CD4-positive, alpha-beta T cell treated with Interleukin-4 for 4 hours (primary cell): ENCODE measurements at places on chromosomes 2 and 18.

GRCh38 chr2:195312662-195313061 is 344.4 kb upstream of the SLC39A10 start:
- DNase-seq = no peak

- DNase-seq = no peak
Observed at GRCh38 chr2:163324677-163325076, 411.1 kb downstream of the FIGN start.

DNA sequence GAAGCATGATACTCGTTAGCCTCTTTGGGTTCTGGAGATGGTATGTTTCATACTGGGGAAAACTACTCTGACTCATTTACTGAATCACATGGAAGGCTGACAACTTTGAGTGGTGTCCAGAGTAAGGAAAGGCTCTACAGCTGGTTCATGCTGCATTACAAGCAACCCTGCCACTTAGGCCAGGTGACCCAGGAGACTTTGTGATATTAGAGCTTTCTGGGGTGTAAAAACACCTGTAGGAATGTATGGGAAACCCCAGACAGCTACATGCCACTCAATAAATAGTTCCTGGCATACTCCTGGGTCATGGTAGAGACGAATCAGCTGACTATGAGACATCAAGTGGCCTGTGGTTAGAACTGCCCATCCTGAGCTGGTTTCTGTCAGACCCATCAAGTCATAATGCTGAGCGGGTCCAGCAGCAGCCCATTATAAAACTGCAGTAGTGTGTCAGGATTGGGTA is 21.3 kb upstream of the TCF7L1 start:
- DNase-seq = no peak

GRCh38 chr2:136143603-136144451 is 25.9 kb upstream of the CXCR4 start:
- no peak for DNase-seq

DNA sequence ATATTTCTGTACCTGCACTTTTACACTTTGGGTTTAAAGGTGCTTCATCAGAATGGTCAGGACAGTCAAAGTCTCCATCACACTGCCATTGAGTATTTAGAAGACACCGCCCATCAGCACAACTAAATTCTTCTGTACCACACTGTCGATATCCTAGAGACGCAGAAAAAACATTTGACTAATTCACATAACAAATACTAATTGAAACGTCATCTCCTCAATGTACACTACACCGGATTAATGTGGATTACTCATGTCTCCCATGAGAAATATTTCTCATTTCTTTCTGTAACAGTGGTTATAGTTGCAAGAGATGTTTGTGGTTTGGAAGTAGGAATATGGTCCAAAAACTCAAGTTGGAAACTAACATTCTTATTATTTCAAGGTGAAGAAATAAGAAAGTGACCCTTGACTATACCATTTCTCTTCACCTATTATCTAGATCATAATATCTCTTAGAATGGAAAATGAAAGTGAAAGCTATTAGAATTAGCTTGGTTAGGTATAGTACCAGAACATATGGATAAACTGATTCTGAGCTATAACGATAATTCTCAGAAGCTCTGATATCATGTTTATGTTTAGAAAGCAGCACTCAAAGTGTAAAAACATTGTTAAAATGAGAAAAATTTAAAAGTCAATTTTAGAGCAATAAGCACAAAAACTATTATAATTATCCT is 1627.7 kb downstream of the LRP1B start:
- DNase-seq = no peak

- no peak for DNase-seq
Observed at GRCh38 chr2:162243294-162243693, at the start of gene FAP. Gene FAP (minus strand): TSS chr2:162243445. CDS start chr2:162243327, 118 bp downstream.

DNA sequence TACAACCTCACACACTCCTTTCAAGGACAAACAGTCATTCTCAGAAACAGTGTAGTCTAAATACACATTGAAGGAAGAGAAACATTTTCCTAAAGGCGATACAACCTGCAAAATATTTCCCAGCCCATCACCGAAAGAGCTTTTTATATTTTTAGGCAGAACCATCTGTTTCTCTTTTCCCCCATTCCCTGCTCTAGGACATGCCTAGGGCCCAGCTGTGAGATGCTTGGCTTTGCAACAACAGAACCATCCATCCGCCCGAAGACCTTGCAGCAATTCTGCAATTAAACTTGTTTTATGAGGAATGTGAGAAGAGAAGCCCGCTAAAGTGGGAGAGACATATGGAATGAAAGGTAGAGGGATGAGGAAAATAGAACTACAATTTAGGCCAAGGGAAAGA is 105.6 kb upstream of the RFX8 start:
- DNase-seq = no peak

- no peak for DNase-seq
Observed at GRCh38 chr2:119142824-119143223, 15.7 kb downstream of the C1QL2 start.

GRCh38 chr2:139721411-139721995 is 941.3 kb upstream of the NXPH2 start:
- no peak for DNase-seq

- DNase-seq = no peak
Observed at GRCh38 chr18:48600456-48601090, 61.7 kb downstream of the CTIF start.

DNA sequence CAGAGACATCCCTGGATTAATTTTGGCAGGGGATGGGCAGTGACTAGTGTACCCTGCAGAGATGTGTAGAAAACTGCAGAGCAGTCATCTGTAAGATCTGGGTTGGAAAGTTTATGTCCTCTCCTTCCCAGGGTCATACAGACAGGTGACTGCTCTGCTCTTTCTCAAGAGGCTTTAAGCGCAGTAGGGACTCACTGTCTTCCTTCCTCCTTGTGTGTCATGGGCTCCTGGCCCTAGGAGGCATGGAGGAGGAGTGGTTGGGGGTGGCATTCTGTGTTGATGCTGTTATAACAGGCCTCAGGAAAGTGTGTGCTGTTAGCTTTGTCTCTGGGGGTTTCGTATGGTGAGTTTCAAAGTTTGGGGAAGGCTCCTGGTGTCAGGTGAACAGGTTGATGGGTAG is 130.5 kb upstream of the MGAT5 start:
- DNase-seq = no peak

DNA sequence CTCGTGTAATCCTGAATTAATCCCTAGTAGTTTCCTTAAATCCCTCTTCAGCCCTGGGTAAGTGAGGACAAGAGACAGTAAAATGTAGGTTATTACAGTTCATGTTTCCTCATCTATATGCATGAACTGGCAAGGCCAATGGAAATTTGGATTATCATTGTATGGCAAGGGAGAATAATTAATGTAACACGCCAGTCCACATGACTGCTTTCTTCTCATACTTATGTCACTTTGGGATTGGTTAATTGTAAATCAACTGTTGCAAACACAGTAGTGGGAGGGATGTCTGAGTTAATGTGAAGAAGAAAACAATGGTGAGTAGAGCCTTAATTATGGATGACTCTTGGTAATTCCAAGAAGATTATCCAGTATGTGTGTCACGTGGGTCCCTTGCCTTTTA is 1.7 kb upstream of the SERPINB7 start:
- DNase-seq = no peak

DNA sequence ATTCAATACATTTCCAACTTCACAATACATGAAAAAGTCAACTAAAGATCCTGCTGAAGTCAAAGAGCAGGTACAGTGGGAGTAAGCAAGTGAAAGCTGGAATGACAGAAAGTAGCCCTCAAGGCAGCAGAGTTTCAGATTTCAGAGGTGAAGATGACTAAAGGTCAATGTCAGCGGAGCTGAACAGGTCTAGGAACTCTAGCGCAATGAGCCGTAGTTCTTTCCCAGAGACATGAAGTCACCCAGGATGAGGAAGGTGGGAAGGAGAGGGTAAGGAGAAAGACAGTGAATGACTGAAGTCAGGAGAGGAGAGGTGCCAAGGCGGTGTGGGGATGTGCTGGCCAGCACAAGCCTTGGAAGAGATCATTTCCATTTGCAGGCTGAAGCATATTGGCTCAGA is 28.1 kb downstream of the PTPN2 start:
- no peak for DNase-seq

DNA sequence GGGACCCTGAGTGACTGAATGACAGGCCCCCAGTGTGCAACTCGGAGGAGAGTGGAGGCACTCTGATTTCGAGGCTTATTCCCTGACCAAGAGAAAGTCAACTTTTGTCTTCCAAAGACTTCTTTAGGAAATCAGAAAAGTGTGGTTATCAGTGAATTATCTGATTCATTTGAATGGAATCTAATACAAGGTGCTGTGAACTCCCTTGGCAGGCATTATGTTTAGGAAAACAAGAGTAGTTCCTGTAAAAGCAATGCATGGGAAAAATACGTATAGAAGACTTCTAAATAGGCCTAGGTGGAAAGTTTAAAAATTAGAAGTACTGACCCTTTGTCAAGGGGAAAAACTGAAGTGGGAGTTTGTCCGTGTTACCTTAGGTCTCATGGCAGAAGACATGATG is 269.4 kb downstream of the GBX2 start:
- no peak for DNase-seq

- DNase-seq = no peak
Observed at GRCh38 chr2:212477571-212477970, 61.0 kb downstream of the ERBB4 start.

DNA sequence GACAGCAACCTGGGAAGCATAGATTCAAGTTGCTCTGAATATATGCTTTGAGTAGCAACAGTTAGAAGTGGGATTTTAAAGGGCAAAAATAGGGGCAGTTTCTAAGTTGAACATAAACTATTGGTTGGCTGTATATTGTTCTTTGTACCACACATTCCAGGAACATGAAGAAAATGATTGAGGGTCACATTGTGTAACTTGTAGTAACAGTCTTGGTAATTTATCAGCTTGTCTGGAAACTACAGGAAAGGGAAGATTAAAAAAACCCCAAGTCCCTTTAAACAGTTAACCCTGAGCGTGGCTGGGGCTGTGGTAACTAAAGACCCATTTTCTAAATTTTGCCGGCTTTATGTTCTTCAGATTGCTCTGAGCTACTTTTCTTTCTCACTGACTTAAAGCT is 7.4 kb downstream of the PLEKHB2 start:
- no peak for DNase-seq
